ENCODE measurements at places on chromosomes 6 and 20. TPM values are rescaled to one million over a fixed set of nuclear protein-coding genes. Genes with fewer than 3 reads are reported as not detected.

GRCh38 chr6:161057103-161058091, 65.8 kb downstream of the MAP3K4 start:
- no peaks in the 10 kb centered on the region for H3K4me1 ChIP-seq
- no peak overlapping the region for H3K27ac ChIP-seq
- DNase-seq: no peak
- no peaks in the 10 kb centered on the region for H3K36me3 ChIP-seq
- H3K4me3 ChIP-seq: no peak overlapping the region
- H3K27me3 ChIP-seq: no peaks in the 10 kb centered on the region

The IPCEF1 gene
- total RNA-seq: 0.25 TPM

The OR12D3 gene
- not detected for total RNA-seq

DNA sequence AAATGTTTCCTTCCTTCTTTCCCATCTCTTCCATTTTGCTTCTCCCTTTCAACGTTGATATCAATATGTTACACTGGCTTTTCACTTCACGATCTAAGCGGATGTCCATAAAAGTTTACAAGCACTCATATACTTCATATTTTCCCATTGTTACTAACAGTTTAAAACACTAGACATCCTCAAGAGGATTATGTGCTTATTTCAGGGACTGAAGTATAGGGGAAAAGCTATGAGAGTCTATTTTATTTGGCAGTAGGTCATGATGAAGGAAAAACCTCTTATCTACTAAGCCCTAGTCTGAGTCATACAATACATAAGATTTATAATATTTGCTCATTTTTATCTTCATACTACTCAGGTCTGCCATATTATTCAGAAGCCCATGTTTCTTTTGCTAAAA, 20.6 kb upstream of the EPB41L2 start:
- H3K27ac ChIP-seq: no peak overlapping the region
- no peaks in the 10 kb centered on the region for H3K36me3 ChIP-seq
- H3K4me3 ChIP-seq: no peak overlapping the region

The CCNC gene
- 109 TPM for total RNA-seq
